ENCODE measurements at places on chromosomes 1 and 21.

DNA sequence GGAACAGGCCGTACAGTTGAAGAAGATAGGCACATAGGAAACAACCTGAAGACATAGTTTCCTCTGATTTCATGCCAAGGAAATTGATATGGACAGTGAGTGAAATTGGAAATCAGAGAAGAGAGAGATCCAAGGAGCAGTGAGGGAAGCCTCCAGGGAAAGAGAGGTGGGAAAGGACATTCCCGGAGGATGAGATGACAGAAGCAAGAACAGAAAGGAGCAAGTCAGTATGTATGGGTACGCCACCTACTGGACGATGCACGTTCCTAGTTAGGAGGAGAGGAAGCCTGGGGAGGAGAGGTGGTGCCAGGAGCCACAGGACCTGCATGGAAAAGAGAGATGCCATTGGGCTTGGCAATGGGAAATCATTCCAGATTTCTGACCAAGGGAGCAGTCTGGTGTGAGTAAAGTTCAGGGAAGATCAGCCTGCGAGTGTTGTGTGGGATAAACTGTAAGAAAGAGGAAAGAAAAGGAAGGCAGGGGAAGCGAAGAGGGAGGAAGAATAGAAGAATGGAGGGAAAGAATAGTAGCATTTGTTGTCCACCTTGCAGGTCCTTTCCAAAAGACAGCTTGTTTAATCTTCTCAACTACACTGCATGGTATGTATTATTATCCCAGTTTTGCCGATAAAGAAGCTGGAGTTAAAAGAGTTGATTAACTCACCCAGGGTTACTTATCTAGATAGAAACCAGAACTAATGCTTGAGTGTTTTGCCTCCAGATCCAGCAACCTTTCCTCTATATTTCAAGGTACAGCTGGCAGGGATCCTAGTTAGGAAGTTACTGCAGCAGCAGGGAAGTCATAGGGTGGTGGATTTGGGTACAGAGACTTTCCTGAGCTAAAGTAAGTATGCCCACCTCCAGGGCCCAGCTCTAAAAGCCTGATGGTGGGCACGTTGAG is 27.4 kb downstream of the C1orf116 start:
- peak; percentile 87 for DNase-seq

DNA sequence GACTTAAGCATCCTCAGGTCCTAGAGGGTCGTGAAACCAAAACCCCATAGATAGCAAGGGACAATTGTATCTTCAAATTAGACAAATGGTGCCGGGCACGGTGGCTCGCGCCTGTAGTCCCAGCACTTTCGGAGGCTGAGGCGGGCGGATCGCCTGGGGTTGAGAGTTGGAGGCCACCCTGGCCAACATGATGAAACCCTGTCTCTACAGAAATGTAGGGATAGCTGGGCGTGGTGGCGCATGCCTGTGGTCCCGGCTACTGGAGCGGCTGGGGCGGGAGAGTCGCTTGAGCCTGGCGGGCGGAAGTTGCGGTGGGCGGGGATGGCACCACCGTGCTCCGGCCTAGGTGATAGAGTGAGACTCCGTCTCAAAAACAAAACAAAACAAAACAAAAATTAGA is 780.6 kb downstream of the BRINP3 start:
- no peak for DNase-seq

DNA sequence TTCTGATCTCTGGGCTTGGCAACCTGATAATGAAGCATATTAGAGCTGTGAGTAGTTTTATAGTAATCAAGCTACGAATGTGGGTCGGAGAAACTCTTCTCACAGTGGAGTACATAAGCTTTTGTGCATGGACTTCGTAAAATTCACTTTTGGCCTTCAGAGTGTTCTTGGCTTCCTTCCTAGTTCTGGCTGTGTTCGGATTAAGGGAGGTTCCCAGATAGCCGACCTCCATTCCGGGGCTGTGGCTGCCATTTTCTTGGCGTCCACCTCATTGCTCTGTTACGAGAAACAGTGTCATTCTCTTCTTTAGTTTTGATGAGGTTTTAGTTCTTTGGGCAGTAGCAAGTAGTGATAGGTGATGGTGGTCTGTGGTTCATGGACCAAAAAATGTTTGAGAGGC is 26.3 kb downstream of the CAMTA1 start:
- no peak for DNase-seq

DNA sequence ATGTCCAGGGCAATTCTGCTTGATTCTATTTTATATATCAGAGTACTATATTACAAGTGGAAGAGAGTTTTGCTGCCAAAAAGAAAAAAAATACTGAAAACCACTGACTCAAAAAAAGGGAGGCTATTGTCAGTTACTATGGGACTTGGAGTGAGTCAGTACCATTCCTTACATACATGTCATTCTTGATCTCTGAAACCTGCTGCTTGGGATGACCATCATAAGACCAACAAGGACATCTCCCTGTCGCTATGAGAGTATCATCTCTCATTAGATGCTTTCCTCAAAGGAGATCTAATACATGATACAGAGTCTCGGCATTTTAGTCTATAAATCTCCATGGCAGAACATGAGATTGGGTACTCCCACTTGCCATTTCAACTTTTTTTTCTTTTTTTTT is 11.8 kb upstream of the INPP5B start:
- no peak for DNase-seq

GRCh38 chr1:225847610-225848009 is 34.6 kb downstream of the TMEM63A start:
- DNase-seq = no peak

GRCh38 chr1:222546548-222547259 is 1.2 kb downstream of the HHIPL2 start:
- peak; percentile 95 for DNase-seq

DNA sequence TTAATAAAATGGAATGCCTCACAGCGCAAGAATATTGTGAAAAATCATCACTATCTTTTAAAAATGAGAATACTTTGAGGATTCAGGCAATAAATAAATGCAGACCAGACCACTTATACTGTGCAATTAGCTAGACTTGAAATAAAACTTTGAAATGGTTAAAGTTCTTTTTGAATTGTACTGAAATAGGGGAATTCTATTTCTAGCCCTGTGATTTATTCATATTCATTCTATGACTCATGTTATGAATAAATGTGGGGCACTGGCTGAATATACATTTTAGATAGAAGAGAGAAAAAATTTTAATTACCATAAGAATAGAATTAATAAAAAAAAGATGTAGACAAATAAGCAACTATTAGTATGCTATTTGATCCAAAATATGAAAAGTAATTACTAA is 16.4 kb upstream of the USP25 start:
- no peak for DNase-seq

- DNase-seq = no peak
Measured at GRCh38 chr21:14403681-14404318, 20.9 kb upstream of the HSPA13 start.

- no peak for DNase-seq
Measured at GRCh38 chr1:244218220-244218619, 167.1 kb downstream of the ZBTB18 start.

DNA sequence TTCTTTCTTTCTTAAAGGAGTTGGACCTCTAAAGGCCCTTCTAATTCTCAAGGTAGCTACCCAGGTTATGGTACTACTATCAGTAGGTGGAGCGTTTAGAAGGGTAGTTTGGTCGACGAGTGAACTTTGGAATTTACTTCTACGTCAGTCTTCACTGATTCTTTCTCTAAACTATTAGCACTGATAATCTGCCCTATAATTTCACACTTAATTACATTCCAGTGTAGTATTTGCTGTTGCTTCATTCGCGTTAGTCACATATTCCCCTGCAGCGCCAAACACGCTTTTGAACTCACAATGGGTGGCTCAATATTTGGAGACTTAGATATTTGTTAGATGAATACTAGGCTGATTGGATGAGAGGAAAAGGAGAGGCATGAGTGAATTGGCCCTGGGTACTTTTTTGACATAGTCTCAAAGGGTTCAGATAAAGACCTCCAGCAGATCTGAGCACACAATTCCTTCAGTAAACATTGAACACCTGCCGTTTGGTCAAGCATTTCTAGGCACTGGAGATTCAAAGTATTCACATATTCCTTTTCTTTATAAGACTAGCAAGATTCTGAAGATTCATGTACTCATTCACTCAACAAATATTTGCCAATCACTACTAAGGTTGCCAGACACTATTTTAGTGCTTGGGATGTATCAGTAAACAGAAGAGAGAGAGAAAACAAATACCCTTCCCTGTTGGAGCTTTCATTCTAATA is 929 bp upstream of the FOXJ3 start:
- peak; percentile 21 for DNase-seq

- no peak for DNase-seq
Measured at GRCh38 chr1:163038928-163039706, 30.0 kb upstream of the RGS4 start.

DNA sequence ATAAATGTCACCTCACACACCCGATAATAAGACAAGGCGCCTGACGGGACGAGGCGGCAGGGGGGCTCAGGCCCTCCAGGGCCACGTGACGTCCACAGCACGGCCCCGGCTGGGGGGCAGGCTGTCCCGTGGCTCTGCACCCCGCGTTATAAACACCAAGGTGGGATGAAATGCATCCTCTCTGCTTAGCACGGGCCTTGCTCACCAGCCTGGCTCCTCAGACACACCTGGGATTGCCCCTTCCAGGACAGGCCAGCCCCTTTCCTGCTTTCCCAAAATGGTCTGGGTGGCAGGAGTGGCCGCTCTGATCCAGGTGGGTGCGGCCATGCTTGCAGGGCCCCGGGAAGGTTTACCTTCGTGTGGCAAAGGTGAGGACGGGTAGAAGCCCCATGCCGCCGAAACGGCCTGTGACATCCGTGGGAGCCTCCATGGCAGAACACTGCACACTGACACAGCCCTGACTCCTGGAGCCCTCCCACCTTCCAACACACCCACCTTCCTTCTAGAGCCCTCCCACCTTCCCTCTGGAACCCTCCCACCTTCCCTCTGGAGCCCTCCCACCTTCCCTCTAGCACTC is 35.9 kb downstream of the SLC19A1 start:
- DNase-seq = no peak

DNA sequence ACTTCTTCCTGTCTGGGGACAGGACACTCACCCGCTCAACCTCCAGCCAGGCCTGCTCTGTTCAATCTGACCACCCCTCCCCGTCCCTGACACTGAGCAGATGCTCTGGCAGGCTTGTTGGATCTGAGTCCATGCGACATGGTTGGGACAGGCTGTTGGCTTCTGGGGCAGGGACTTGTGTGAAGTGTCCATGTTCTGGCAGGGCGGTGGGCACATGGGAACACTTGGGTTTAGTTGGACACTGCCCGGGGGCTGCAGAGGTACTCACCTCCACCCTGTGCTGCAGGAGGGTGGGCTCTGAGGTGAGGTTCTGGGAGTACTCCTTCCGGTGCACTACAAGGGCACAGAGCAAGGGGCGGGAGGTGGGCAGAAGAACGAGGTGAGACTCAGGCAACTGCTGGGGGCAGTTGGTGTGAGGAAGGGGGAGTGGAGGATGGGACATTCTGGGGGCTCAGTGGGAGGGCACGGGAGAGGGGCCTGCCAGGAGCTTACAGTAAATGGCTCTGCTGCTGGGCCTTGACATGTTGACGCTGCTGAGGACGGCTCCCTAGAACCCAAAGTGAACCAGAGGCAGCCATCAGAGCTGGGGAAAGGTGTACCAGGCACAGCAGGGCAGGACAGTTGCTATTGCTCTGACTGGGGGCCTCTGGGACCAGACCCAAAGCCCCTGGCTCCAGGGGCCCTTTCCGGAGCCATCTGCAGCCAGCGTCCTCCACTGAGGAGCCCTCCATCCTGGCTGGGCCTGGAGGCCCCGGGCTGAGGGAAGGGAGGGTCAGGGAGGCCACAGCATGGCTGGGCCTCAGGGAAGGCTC is 2.3 kb downstream of the EPS8L3 start:
- no peak for DNase-seq

DNA sequence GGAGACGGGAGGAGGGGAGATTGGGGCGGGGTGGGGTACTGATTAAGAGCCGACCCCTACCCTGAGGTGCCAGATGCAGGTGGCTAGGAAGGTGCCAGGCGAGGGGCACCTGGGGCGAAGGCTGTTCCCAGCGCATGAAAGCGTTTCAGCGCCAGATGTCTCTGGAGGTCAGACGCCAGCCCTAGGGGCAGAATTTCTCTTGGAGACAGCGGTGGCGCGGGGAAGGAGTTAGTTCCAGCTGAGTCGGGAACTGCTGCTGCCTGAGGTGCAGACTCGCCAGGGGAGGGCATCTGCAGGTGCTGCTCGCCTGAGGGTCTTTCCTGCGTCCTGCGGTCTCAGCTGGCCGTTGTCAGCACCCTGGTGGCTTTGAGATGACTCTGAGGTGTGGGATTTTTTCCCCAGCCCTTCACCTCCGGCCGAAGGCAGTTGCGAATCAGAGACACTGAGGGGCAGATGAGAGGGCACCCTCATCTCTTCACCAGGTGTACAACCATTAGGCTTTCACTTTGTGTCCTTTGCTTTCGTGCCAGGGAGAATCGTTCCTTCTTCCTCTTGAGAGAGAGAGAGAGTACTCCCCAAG is 539 bp downstream of the CGN start:
- peak; percentile 28 for DNase-seq

- DNase-seq = no peak
Measured at GRCh38 chr1:184648856-184649201, 105.8 kb downstream of the EDEM3 start.

DNA sequence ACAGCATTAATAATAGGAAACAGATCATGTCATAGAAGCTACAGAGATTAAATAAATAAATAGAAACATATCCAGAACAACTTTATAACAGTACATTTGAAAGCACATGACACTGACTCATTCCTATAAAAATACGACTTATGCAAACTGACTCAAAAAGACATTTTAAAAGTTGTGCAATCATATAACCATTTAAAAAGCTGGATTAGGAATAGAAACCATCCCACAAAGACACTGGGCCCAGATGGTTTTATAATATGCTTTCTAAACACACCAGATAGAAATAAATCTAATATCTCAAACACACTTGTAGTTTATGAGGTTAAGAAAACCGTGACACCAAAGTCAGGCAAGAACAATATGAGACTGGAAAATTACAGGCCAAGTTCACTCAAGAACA is 47.6 kb downstream of the MATN1 start:
- no peak for DNase-seq

GRCh38 chr1:235019961-235020360 is 108.7 kb downstream of the TOMM20 start:
- DNase-seq = no peak

GRCh38 chr21:42096566-42096965 is 25.4 kb downstream of the UMODL1 start:
- DNase-seq = no peak

DNA sequence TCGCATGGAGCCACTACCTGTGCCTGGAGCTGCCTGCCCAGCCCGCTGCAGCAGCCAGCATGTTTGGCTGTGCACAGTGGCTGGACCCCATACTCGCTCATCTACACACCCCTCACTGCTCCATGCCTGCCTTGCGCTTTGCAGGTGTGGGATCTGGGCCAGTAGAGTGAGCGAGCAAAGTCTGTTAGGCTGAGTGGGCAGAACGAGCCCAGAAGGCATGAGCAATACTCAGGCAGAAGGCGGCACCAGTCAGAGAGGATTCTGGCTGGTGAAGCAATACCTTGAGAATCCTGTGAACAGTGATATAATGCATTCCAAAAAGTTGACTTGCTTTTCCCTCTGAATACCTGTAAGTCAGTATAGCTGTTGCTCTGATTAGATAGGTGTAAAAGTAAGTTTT is 816.4 kb downstream of the KCNT2 start:
- no peak for DNase-seq
